CD4-positive, alpha-beta T cell treated with Interleukin-6 at 100 ng/mL for 8 hours (primary cell): ENCODE measurements at places on chromosomes 5 and 9.

GRCh38 chr5:137395011-137395755 is 103.9 kb downstream of the SPOCK1 start:
- DNase-seq = no peak

- DNase-seq = no peak
Measured at GRCh38 chr5:77262697-77263096, 52.2 kb downstream of the PDE8B start.

DNA sequence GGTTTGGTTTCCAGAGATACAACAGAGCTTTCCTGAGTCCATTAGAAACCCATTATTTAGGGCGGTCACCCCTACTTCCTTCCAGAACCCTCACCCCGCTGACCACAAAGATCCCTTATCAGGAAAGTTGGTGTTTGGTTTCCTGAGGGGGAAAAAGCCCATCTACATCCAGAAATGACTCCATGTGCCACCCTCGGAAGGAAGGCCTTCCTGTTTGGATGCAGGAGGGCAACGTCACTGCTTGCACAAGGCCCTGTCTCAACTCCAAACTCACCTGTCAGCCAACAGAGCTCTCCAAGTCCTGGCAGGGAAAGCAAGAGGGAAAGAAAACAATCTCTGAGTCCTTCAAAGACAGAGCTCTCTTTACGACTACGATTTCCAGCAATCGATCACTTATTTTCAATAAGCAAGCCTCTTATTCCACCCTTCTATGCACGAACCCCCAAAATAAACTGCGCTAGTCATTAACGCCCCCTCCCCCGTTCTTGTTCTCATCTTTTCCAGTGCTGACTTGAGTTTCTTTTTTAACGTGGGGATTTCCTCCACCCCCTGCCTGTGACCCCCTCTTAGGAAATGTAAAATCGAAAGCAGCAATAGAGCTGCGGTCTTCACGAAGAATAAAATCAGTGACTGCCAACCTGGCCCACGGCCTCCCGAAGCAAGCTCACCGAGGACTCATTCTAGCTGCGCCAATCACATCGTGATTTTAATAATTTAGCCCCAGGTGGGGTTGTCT is 35.7 kb upstream of the NTNG2 start:
- no peak for DNase-seq

DNA sequence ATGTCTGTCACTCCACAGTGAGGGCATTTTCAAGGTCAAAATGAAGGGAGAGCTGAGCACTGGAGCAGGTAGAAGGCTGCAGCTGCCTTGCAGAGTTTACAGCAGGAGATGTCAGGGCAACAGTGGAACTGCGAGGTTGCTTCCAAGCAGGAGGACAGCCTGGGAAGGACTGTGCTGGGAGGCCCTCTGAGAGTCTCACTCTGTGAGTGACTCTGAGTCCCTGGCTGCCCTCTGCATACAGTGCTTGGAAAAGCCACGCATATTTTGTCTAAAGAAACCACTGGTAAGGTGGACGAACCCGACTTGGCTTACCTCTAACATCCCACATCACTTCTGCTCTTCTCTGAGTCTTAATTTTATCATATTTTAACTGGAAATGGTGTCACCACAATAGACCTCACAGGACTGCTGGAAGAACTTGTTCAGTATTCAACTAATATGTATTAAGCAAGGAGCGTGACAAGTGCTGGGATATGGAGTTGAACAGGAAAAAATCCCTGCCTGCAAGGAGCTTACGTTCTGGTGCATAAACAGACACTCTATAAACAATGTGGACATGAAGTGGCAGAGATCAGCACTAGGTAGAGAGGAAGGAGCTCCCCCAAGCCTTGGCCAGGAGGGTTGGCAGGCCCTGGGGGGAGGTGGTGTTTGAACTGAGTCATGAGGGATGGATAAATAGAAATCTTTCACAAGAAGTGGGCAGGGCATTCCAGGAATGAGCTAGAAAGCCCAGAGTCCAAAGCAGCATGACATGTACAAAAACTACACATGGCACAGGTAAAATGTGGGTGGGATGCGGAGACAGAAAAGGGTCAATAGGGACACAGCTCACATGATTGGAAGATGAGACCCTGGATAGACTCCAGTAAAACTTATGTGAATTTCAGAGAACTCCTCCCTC is 64.0 kb upstream of the FOXE1 start:
- DNase-seq = no peak

- DNase-seq = no peak
Measured at GRCh38 chr9:20989923-20990341, 41.5 kb downstream of the HACD4 start.

- DNase-seq = no peak
Measured at GRCh38 chr9:85444243-85444642, 297.5 kb downstream of the AGTPBP1 start.

DNA sequence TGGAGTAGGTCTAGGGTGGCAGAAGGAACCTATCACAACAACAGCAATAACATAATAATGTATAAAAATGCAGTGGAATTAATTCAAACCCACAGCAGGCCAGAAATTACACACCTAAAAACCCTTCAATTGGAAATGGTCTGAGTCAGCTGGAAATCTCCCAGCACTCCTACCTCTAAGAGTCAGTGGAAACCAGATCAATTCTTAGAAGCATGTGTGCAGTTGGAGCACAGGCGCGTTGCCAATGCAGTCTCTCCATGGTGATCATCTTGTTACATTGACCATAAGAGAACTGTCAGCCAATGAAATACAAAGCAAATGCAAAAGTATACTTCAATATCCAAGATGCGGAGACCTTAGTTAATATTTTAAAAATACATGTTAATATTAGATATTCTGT is 15.1 kb upstream of the CSNK1G3 start:
- no peak for DNase-seq

GRCh38 chr5:172694541-172694940 is 53.5 kb downstream of the NEURL1B start:
- no peak for DNase-seq

GRCh38 chr9:19720377-19720776 is 68.5 kb downstream of the SLC24A2 start:
- no peak for DNase-seq

DNA sequence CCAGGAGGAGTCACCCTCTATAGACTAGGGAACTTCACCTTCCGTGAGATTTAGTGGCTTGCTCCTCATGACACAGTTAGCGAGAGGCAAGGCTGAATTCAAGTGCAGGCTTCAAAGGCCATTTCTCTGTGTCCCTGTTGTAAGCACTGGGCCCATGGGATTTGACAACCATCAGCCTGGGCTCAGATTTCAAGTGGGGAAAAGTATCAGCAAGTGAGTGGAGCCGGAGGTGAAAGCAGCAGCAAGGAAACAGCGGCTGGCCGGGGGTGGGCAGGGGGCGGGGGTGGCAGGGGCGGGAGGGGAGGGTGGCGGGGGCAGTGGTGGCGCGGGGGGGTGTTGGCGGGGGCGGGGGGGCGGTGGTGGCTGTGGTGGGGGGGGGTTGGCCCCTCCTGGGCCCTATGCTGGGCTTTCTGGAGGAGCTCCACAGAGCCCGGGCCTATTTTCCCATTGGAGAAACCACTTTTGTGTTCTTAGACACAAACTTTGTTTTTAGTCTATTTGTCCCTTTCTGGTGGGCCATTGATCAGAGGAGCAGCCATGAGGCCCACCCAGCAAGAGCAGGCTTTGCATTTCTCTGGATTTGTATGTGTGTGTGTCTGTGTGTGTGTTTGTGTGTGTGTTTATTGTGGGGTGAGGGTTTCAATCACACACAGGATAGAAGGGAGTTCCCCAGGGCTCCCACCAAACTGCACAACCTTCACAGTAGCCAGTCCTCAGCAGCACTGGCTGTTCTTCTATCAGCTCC is 165.4 kb upstream of the RAI14 start:
- no peak for DNase-seq

GRCh38 chr5:21685522-21685921 is 1167.6 kb downstream of the CDH12 start:
- no peak for DNase-seq

GRCh38 chr9:69443178-69443577 is 118.2 kb downstream of the ENTREP1 start:
- no peak for DNase-seq

- DNase-seq = no peak
Measured at GRCh38 chr5:140855772-140856674, at the start of gene PCDHA10. PCDHA10 (plus strand) TSS chr5:140855897; CDS start chr5:140856049, 152 bp downstream.

DNA sequence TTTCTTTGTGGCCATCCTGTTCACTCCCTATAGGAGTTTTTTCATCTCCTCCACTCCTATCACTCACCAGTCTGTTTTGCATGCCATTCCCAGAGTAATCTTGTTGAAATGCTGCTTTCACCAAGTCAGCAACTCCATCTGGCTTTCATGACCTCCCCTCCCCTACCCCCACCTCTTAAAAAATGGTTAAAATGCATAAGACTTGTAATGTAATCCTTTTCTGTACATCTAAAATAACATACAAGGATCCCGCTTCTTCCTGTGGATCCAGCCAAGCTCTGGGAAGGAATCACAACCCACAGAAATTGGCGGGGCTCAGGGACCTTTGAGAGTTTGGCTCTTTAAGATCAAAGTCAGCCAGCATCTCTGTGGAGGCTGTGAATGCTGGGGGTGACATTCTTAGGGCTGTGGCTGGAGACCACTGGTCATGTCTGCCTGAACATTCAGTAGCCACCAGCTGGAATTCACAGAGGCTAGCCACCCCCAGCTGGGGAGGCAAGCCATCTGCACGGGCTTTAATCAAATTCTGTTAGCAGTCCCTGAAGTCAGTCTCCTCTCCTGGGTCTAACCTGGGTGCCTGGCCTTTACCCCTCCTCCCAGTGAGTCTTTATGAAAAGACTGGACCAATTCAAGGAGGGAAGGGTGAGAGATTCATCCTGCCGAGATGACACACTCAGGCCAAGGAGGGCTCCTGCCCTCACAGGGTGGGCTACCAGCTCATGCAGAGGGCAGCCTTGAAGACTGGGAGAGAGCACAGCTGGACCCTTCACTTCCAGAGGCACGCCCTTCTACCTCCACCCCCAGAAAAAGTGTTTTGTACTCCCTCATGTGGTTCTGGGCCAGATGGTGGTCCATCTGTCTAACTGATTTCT is 132.9 kb downstream of the LIFR start:
- no peak for DNase-seq

DNA sequence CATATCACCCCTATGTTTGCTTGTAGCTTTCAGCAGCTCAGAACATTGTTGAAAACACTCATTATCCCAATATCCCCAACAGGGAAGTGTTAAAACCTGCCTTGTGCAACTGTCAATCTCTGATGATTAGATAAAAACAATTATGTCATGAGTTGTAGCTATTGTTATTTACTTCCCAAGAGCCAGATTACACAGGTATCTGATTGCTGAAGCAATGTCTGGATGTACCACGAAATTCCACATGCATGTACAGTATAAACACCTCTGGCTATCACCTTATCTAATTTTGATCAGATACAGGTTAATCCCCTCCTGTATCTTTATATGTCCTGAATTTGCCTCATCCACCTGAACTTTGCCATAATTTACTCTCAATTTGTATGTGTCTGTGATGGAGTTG is 38.7 kb downstream of the TMC1 start:
- no peak for DNase-seq

DNA sequence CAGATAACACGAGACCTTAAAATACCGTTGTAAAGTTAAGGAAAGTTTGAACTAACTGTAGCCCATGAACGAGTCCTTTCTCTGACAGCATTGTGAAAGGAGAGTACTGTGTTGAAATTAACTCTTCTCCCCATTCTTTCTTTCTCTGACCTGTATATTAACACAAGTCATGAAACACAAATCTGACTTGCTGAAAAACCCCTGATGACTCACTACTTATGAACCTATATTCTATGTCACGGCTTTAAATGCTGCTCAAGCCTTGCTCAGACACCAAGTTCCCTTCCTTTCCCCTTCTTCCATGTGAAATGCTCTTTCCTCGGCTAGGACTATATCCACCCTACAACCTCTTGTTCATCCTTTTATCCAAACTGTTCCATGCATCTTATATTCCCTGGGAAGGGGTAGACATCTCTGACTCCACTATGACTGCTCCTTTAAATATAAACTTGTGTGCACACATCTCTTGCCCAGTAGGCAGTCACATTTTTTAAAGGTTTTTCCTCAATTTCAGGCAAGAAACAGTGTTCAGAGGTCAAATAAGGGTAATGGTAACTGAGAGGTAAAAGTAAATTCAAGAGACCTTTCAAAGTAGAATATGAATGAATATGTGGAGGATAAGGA is 142.9 kb downstream of the NFIB start:
- no peak for DNase-seq

GRCh38 chr9:18495065-18495464 is 21.1 kb downstream of the ADAMTSL1 start:
- no peak for DNase-seq

DNA sequence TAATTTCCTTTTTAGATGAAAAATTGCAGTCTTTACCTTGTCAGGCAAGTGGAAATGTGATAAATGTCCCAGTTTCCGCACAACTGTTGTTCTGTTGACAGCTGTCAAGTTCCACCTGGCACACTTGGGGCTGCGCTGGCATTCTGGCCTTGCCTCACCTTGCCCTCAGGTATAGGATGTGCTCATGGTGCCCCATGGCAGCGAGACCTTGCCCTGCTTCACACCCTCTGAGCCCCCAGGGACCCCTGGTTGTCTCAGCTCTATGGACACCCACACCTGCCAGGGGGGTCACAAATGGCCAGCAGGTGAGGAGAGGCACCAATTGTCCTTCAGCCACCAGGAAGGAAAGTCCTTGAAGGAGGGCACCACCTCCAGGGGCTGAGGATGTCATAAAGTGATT is 37.5 kb upstream of the SEMA4D start:
- DNase-seq = no peak

DNA sequence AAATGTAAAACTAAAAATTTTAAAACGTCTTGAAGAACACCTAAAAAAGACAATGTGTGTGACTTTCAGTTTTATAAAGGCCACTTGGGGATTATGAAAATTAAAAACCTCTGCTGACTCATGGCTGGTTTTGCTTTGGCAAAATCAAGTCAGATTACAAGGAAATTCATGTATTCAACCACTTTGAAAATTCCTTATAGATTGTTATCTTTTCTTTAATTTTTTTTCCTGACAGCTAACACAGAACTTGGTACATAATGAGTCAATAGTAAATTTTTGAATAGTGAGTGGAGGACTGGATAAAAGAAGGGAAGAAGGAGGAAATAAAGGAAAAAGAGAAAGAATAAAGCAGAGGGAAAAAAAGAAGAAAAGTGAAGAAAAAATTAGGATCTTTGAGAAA is 1774.7 kb upstream of the ACO1 start:
- DNase-seq = no peak

- no peak for DNase-seq
Measured at GRCh38 chr5:37174928-37175327, 74.2 kb downstream of the CPLANE1 start.

DNA sequence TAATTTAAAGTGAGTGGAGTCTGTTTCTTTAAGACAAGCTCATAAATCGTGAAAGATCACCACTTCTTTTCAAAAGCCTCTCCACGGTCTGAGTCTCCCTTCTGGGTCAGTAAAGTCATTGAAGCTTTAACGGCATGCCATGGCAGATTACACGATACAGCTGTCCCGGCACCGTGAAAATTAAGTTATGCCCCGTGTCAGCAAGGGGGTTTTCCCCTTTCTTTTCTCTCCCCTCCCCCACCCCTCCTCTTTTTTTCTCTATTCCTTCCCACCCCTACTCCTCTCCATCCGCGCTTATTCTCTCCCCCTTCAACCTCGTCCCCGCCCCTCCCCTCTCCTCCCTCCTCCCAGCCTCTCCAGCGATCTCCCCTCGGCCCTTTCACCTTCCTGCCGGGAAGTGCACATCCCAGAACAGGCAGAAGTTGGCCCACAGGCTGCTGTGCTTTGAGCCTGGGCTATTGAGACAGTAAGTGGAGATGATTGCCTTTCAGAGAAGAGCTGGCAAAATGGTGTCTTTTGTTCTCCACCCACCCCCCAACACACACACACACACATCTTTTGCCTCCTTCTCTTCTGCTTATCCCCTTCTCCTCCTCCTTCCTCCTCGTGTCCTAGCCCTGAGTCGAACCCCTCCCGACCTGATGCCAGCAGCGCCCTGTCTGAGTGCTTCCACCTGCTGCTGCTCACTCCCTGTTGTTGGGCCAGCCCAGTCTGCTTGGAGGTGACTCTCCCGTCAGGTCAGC is 44.1 kb downstream of the GAS1 start:
- DNase-seq = no peak
